NCI-H1092 (cell line): ENCODE measurements at places on chromosomes 5 and 9.

- DNase-seq, result peak; percentile 57
Observed at GRCh38 chr5:156584871-156585270, 257.9 kb downstream of the SGCD start.

- peak; percentile 0 for DNase-seq
Observed at GRCh38 chr5:173234129-173234790, 746 bp downstream of the NKX2-5 start.

- no peak for DNase-seq
Observed at GRCh38 chr5:91957666-91958065, 574.5 kb upstream of the ARRDC3 start.

DNA sequence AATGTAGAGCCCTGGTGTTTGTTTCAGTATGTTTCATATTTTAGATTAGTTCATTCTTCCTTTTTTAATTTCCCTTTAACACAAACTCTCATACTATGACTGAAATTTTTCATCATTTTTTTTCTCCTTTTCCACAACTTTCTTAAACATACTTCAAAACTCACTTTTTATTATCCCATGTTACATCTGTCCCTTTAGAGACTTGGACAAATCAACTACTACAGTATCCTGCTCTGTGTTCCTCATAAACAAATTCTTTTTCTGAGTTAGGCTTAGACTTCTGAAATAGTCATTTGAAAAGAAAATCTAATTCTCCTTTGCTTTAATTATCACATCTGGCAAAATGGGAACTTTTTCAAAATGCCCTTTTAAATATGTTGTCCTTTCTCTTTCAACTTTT is 15.3 kb downstream of the MATR3 start:
- no peak for DNase-seq

DNA sequence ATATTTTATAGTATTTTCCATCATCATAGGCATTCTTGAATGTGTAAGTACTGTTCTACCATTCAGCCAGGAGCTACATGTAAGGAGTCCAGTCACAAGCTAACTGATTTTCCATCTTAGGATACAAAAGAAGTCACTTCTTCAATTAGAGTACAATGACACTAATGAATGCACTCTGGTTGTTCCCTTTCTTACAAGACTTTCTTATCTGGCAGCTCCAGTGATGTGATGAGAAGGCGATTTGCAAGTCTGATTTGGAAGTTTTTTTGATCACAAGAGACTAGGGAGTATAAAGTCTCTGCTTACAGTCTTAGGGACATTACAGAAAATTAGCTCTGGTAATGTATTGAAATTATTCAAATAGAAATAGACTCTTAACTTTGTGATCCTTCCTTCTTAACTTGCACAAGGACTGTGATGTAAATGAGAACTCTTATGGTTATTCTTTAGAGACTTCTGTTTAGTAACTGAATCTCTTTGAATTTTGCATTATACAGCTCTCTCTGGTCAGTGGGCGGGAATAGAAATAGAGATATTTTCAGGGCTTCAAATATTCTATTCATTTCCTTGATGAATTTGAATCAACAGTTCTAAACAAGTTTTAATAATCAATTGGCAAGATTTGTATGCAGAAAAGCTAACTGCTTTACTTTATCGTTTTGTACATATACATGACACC is 130.4 kb upstream of the CDH6 start:
- no peak for DNase-seq

GRCh38 chr5:32299059-32299677 is 13.6 kb downstream of the MTMR12 start:
- DNase-seq, result no peak

DNA sequence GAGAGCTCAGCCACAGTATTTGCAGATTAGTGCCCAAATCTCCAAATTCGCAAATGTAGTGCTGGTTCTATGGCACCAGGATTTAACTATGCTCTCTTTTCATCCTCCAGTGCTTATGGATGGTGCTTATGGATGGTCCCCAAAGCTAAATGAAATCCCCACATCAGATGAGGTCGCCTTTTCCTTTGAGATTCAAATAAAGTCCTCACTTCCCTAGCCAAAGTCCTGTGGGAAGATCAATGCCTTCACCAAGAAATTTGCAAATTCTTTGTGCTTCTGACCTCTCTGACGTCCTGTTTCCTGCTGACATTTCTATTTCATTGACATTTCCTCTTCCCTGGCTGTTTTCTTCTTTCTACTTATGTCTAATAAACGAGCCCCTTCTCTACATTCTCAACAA is 1077.0 kb upstream of the C9orf72 start:
- no peak for DNase-seq

GRCh38 chr5:180139731-180140055 is 68.1 kb upstream of the RNF130 start:
- no peak for DNase-seq

GRCh38 chr5:14492331-14492964 is 89.1 kb upstream of the OTULINL start:
- DNase-seq, result no peak

- no peak for DNase-seq
Observed at GRCh38 chr9:19640014-19640413, 148.8 kb downstream of the SLC24A2 start.

DNA sequence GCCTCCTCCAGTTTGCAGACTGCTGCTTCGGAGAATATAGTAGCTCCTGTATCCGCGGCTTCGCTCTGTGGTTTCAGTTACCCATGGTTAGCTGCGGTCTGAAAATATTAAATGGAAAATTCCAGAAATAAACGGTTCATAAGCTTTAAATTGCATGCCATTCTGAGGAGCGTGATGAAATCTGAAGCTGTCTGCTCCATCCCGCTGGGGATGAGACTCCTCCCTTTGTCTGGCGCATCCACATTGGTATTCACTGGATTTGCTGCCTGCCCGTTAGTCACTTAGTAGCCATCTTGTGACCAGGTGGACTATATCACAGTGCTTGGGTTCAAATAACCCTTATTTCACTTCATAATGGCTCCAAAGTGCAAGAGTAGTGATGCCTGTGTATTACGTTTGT is 36.3 kb downstream of the MSX2 start:
- no peak for DNase-seq

DNA sequence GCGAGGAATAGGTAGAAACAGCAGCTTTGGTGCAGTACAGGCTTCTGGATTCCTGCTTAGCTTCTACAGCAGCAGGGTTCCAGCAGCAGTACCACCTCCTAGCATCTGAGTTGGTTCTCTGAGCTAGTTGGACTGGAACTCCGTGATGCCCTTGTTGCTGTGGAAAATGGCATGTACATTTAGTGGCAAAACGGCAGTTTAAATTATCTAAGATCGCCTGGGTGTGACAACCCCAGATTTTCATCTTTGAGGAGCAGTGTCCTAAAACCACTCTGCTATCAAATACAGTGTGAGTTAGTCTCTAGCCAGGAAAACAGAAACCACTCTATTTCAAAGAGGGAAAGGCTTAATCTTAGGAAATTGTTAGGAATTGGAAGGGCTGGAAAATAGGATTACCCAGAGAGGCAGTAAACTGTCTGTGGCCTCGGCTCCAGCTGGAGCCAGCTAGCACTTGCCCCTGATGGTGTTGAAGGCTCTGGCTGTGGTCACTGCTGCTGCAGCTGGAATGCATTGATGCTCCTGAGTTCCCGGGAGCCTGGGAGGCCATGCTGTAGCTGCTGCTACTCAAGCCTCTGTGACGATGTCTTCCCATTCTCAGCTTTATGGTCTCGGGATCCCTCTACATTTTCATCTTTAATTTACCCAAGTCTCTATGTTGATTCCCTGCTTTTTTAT is 29.4 kb downstream of the RAD23B start:
- DNase-seq, result no peak

GRCh38 chr9:89634995-89635742 is 30.4 kb downstream of the GADD45G start:
- DNase-seq, result peak; percentile 84

DNA sequence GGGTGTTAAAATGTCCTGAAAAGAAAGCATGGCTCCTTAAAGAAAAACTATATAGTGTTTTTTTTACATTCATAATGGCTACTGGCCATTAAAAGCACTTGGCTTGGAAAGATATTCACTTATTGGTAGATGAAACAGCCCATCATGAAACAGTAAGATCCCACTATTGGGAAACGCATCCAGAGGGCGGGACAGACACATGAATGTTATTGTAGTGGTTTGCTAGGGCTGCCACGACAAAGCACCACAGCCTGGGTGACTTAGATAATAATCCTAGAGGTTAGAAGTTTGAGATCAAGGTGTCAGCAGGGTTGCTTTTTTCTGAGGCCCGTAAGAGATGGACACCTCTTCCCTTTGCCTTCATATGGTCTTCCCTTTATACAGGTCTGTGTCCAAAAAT is 139.4 kb upstream of the ANKH start:
- no peak for DNase-seq

- DNase-seq, result peak; percentile 97
Observed at GRCh38 chr5:38660194-38660668, 103.8 kb upstream of the LIFR start.

GRCh38 chr5:8954801-8955200 is 591.1 kb downstream of the SEMA5A start:
- no peak for DNase-seq

DNA sequence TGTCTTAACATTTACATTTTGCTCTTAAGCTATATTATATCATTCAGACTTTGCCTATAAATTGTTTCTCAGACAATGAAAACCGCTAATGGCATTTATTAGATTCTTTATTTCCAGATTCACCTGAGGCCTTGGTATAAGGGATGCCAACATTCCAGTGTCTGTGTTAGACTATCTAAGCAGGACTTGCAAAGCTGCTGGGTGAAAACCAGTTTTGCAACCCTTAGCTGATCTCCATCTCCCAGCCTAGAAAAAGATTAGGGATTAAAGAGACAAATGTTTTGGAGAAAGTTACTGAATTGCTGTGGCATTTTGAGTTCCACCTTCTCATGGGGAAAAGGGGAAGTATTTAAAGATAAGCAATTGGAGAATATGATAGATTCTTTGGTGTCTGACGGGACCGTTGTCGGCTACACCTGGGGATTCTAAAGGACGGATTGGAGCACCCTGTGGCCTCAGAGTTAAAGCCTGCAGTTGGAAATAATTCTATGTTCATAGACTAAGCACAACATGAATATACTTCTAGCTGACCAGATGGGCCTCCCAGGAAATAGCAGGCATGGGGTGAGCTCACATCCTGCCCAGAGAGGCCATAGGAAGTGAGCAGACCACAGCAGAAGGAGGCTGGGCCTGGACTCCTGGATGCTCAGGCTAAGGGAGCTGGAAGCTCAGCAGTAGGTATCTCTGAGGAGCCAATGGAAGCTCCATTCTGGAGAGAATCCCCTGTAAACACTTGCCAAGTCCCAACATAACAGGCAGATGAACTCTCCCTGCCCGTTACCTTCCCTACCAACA is 21.8 kb downstream of the ENTREP1 start:
- DNase-seq, result no peak

- DNase-seq, result no peak
Observed at GRCh38 chr5:144971108-144971850, 800.6 kb downstream of the KCTD16 start.

DNA sequence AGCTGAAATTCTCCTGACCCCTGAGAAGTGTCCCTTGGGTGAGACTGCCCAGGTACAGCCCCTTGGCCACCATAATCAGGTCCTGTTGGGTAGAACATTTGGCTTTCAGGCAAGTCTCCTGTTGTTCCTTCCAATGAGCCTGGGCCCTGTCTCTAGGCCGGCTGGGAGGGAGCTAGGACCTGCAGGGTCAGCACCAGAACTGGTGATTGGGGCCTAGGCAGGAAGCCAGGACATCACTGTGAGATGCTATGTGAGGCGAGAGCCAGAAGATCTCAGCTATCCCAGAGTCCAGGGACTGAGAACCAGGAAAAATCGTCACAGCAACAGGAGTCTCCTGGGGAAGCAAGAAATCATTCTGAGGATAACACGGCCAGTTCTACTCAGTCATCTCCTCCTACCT is 51.5 kb downstream of the PCDH1 start:
- no peak for DNase-seq

GRCh38 chr5:14449052-14449661 is 132.4 kb upstream of the OTULINL start:
- DNase-seq, result no peak
